ENCODE measurements at places on chromosomes 11 and 22.

DNA sequence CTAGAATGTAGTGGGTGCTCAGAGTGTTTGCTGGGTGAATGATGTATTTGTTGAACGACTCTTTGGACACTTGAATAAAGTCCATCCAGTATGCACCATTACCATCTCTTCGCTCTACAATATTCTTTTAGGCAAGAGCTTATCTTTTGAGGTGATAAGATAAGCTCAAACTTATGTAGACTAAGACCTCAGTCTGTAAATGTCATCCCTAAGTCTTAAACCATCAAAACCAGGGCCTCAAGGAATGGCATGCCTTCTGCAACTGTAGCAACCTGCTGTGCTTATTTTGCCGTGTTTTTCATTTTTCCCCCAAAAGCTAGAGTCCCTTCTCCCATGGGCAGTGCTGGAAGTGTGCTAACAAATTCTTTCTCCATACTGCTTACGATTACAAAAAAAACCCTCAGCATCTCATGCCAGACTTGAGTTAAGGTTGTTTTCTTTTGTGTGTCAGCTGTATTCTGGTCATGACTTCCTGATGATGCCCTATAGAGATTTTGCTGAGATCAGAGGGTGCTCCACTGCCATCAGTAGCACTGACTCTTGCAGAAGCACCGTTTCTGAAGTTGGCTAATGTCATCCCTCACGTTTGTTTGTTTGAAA, 27.8 kb downstream of the LIMK2 start:
- no peak for DNase-seq

- DNase-seq: no peak
Observed at GRCh38 chr11:35045236-35045820, 93.6 kb upstream of the CD44 start.

GRCh38 chr11:118435290-118435892, 901 bp upstream of the KMT2A start:
- DNase-seq: peak; percentile 61

DNA sequence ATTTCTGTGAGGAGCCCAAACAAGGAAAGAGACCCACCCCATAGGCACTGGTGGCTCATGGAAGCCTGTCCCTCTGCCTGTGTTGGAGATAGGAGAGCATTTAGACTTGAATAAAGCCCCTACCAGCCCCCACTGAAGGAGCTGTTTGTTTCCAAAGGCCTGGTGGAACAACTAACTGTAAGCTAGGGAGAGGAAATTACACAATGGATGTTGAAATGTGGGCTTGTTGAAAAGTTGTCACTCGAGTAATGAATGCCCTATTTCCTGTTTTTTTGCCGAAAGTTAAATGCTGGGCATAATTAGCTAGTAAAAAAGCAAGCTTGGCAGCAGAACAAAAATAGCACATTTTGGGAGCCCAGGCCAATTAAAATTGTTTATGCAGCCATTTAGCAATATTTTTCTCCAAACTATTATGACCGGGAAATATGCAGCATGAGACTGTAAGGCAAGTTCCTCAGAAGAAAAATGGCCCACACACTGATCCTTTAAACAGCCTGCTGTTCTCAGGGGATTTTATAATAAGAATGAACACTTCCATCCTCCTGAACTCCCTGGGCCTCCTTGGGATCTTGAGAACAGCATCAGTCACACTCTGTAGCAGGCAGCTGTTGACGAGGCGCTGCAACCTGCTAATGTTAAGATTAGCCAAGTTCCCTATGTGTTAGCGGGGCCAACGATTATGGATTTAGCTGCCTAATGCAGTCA, 38.6 kb upstream of the LMO2 start:
- peak; percentile 89 for DNase-seq

DNA sequence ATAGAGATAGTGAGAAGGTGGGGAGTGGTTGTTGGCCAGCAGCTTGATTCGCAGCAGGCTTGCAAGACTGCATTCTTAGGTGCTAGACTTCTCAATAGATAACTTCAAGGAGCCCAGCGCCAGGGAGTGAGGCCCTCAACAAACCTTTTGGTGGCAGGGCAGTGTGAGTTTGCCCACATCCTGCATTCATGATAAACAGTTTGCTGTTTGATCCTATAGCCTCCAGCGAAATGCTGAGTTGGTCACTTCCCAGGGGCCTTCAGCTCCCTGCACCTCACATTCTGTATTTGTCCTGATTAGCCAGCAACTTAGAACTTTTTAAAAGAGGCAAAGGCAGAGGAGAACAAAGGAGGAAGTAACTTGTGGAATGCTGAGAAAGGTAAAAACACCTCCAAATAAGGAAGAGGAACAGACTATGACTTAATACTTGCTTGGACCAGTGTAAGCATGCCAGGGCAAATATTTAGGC, 25.1 kb downstream of the OR10A6 start:
- DNase-seq: no peak

GRCh38 chr11:97912629-97913028, 1108.1 kb upstream of the CNTN5 start:
- no peak for DNase-seq

DNA sequence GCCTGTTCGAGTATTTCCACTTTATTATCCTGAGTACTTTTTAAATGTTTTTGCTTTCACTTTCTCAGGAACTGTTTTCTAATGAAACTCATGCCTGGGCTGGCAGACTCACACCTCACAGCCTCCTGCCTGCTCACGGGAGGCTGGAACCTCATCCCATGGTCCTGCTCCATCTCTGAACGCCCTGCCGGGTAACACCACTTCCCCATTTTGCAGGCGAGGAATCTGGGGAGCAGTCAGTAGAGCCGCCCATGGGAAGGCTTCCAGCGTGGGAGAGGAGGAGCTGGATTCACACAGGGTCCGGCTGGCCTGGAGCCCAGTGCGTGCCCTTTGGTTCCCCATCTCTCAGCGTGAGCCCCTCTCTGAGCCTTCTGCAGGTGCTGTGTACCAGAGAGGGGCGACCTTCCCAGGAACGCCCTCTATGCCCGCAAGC, 53.6 kb downstream of the SCUBE1 start:
- no peak for DNase-seq

DNA sequence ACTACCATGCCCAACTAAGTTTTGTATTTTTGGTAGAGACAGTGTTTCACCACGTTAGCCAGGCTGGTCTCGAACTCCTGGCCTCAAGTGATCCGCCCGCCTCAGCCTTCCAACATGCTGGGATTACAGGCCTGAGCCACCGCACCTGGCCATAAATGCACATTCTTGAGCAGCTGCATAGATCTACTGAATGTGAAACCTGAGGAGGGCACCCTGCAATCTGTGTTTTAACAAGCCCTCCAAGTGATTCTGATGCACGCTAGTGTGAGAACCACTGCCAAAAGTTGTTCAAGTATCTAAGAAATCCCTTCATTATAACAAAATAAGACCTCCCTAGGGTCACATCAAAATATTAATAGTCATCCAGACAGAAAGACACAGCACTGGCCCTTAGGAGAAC, 89.3 kb downstream of the RDX start:
- no peak for DNase-seq

DNA sequence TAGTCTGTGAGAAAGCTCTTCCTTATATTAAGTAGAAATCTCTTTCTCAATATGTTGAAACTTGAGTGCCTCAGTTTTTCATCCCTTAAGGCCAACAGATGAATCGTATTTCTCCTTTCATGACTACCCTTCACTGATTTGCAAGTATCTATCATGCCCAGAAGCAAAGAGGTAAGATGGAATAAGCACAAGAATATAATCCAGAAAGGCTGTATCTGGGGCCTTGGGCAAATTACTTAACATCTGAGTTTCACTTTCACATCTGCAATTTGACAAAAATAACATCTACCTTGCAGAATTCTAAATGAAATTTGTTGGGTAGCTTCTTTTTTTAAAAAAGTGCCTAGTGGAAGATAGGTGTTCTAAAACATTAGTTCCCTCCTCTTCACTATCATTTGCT, 552.4 kb upstream of the ANO5 start:
- no peak for DNase-seq

DNA sequence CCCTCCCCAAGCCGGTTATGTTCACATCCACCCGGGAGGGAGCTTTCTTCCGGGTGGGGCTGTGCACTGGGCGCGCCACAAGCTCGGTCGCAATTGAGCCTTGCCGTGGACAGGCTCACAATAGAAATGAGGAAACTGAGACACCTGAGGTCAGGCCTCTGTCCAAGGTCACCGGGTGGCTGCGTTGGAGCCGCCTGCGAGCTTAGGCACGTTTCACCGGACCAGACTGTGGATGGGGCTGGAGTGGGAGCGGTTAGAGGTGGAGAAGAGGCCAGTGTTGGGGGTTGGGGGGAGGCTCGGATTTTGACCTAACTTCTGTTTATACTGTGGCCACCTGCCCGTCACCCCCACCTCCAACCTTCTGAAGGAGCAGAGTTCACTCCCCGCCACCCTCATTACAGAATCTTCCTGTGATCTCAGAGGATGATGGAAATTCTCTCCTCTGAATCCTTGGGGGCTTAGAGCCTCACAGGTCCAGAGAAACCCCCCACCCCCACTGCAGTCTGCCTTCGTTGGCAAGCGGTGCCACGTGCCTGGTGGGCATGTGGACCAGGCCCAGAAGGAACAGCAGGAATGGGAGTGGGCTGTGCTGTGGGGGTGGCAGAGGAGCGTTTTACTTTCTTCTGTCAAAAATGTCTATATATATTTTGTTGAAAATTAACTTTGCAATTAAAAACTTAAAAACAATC, 631 bp upstream of the NPTXR start:
- no peak for DNase-seq

DNA sequence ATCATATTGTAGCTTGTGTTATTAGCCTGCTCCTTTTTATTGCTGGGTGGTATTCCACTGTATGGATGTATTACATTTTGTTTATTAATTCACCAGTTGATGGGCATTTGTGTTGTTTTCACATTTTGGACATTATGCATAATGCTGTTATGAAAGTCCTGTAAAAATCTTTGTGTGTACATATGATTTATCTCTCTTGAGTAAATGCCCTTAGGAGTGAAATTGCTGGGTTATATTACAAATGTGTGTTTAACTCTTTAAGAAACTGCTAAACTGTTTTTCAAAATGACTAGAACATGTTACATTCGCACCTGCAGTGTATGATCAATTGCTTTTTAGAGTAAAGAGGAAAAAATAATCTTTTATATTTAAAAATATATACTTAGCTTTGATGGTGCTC, 54.4 kb upstream of the TP53I11 start:
- no peak for DNase-seq

- no peak for DNase-seq
Observed at GRCh38 chr11:117855186-117855845, 21.1 kb downstream of the FXYD6 start.

- no peak for DNase-seq
Observed at GRCh38 chr22:37626556-37627075, 12.9 kb upstream of the SH3BP1 start.

- peak; percentile 18 for DNase-seq
Observed at GRCh38 chr22:31950226-31950625, 5.9 kb downstream of the YWHAH start.

DNA sequence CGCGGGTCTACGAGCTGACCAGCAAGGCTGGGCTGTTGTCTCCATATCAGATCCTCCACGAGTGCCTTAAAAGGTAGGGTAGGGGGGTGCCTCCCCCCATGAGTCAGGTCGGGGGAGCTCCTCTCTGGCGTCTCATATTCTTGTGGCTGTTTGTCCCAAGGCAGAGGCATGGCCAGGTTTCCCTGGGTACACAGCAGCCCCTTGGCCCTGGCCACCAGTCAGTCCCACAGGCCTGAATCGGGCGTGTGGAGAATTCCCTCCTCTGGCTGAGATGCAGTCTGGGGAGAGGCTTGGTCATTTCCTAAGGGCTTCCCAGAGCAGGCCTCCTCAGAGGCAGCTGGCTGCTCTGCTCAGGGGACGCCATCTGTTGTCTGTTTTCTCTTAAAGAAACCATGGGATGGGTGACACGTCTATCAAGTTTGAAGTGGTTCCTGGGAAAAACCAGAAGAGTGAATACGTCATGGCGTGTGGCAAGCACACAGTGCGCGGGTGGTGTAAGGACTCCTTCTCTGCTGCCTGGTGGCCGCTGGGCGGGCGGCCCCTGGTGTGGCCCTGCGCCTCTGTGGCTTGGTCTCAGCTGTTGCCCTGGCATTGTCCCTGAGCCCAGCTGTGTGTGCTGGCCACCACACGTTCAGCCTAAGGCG, 9.6 kb upstream of the RANBP1 start:
- DNase-seq: no peak

- no peak for DNase-seq
Observed at GRCh38 chr22:37324340-37325038, 42.2 kb downstream of the CYTH4 start.

DNA sequence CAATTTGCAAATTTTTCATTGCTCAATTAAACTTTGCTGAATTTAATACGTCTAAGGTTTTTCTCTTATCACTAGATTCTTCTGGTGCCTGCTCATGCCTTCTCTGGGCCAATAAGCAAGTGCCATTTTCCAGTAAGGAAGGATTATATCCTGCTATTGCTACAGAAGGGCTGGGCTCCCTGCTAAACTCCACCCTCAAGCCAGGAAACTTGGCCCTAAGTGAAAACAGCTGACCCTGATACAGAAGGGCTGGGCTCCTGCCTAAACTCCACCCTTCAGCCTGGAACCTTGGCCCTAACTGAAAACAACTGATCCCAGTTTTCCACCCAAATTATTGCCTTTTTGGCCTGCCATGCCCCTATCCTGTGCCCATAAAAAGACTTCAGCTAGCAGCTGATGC, 385.3 kb downstream of the DYNC2H1 start:
- peak; percentile 19 for DNase-seq

- peak; percentile 53 for DNase-seq
Observed at GRCh38 chr11:86802601-86803051, 2.3 kb downstream of the PRSS23 start.

DNA sequence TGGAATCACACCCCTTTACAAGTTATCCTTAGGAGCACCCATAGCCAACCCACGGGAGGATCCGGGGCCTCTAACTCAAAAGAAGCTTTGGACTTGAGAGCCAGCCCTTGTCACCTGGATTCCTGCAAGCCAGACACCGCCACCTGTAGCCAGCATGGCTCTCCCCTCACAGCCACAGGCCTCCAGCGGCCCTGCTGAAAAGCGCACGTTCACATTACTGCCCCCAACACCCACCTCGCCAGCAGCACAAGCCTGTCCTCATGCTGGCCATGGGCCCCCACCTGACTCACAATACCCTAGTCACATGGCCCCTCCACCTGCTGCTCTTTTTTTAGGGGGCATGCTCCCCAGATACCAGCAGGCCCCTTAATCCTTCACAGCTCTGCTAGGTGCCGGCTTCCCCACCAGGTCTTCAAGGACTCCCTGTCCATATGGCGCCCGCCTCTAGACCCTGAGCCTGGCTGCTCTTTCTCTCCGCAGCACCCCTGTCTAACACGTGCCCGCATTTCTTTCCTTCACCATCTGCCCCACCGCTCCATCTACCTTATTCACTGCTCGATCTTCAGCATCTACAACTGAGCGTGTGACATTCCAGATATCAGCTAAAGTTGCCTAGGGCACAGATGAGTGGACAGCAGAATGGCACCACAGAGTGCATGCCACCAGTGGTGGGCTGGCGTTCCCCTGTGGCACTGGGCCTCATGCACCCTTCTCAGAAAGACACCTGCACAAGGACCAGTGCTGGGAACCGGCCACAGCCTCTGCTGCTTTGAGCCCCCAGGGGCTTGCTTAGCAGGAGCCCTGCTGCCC, 6.6 kb downstream of the CARS1 start:
- no peak for DNase-seq

- DNase-seq: no peak
Observed at GRCh38 chr11:92357344-92357743, 132.7 kb downstream of the FAT3 start.

- no peak for DNase-seq
Observed at GRCh38 chr11:7630002-7630401, 43.3 kb downstream of the CYB5R2 start.

GRCh38 chr11:70244698-70245097, 25.8 kb upstream of the PPFIA1 start:
- peak; percentile 66 for DNase-seq

Data from fibroblast of skin of right quadriceps (primary cell).